Left ventricle myocardium superior (tissue), 1 donor: ENCODE measurements at places on chromosomes 7 and 10.

GRCh38 chr10:48896756-48897440 lies 42.7 kb downstream of the LRRC18 start:
- no peak for DNase-seq

DNA sequence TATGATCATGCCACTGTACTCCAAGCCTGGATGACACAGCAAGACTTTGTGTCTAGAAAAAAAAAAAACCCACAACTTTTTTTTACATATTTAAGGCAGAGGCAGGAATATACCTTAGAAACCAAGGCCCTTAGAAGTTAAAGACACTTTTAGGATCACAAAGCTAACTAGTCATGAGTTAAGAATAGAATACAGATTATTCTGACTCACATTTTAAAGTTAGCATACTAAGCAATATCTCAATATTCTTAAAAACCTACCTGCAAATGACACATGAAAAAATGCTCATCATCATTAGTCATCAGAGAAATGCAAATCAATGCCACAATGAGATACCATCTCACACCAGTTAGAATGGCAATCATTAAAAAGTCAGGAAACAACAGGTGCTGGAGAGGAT lies 177.7 kb downstream of the CHCHD3 start:
- no peak for DNase-seq

DNA sequence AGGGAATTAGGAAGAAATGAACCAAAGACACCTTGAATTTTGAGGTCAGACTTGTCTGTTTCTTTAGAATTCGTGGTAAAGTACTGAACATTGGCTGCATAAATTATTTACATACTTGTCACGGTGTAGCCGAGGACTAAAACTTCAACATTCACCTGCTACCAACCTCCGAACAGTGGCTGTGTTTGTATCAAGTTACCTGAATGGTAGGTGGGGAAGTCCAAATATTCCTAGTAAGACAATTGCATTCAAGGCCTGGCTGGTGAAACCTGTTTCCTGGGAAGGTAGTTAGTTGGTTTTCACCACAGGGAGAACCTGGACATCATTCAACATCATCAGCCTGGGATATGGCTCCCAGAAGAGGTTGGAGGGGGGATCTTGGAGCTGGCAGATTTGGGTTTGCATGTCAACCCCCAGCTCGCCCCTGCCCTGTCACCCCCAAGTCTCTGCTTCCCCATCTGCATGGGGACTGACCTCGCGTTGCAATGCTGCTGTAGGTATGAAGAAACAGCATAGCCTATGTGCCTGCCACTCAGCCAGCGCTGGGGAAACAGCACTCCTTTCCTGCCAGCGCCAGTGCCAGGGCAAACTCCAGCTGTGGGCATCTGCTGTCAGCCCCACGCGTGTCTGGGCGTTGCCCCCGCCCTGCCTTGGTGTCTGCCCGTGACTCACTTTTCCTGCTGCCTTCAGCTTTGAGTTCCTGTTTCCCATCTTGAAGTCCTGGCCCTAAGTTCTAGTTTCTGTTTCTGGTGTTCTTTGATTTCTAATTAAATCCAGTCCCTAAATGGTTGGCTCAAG lies 12.7 kb upstream of the LARP4B start:
- DNase-seq = peak; percentile 77

GRCh38 chr10:20888620-20889330 lies 8.3 kb downstream of the NEBL start:
- DNase-seq = no peak

DNA sequence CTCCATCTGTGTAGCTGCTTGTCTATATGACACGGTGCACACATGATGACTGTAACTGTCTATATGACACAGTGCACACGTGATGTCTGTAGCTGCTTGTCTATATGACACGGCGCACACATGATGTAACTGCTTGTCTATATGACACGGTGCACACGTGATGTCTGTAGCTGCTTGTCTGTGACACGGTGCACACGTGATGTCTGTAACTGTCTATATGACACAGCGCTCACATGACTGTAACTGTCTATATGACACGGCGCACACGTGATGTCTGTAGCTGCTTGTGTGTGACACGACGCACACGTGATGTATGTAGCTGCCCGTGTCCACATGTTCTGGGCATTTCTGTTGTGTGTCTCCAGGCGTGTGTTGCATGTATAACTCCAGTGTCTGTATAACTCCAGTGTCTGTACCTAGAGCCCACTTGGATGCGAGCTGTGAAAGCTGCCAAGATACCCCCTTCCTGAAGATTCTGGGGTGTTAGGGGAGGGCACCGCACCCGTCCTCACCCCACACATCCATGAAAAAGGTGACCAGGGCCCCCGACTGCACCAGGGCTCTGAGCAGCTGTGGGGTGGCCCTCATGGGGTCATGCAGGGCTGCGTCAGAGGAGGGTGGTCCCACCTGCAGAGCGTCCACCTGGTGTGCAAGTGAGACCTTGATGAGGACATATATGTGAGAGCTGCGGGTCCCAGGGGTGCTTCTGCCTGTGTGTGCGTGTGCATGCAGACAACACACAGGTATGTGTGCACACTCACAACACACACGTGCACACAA lies 137.9 kb downstream of the ELFN1 start:
- no peak for DNase-seq

- no peak for DNase-seq
These were observed 149.7 kb downstream of the PAXIP1 start for GRCh38 chr7:154853063-154853726.

GRCh38 chr7:50860598-50860997 lies 77.9 kb upstream of the GRB10 start:
- DNase-seq = no peak

DNA sequence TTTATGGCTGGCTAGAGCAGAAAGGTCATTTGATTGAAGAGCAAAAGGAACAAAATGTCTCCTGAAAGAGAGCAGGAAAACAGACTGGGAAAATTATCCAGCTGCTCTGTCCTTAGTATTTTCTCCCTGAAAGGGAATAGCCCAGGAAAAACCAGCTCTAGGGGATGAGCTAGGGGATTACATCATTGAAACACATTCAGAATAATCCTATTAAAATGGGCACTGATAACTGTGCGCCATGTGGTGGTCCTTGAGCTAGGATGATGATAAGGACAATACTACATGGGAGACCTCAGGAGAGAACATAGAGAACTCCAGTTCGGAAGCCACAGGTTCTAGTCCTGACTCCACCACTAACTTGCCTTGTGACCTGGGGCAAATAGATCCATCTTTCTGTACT lies 873.8 kb downstream of the TYW1 start:
- no peak for DNase-seq

- no peak for DNase-seq
These were observed 178.0 kb downstream of the RNF216 start for GRCh38 chr7:5603241-5604140.

DNA sequence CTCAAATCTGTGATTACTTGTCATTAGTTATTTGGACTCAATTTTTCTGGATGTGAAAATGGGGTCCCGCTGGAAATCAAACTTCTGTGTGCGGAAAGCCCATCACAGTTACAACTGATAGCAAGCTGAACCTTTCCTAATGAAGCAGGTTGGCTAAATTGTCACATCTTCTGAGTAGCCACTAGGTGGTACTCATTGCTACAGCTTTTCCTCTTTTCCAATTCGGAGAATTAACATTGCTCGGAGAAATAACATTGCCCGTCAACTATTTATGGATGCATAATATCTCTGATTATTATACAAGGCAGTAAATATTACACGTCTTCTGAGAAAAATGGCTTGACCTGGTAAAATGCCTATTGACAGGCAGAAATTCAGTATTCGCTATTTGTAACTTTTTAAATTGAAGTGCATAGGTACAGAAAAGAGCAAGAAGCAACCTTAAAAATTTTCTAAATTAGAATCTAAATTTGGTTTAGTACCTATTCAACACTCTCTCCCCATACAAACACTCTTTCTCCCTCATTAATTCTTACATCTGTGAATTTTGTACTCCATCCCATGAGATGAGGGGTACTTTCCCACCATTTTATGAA lies 17.3 kb upstream of the BLOC1S2 start:
- DNase-seq = no peak

DNA sequence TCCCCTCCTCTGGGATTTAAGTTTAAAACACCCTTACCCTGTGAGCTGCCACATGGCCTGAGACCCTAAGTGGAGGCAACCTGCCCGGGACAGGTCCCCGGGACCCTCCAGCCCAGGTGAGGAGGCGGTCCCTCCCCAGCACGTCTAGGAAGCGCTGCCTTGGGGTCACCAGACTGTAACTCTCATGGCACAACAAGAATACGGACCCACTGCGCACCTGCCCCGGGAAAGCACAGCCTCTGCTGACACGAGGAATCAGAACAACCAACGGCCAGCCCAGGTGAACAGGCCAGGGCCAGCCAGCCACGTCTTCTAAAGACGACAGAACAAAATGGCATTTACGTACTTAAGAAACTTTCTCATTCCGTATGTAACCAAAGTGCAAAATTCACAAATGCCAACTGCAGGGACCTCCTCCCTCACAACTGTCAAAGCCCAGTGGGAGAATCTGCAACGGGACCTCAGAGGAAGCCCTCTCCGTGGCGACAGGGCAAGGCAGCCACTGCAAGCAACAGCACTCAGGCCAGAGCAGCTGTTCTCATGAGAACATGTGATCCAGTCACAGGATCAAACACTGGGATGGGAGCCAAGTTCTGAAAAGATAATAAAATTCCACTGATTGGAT lies 208.4 kb downstream of the DIP2C start:
- no peak for DNase-seq

GRCh38 chr7:128351296-128352152 lies 7.8 kb upstream of the RBM28 start:
- peak; percentile 50 for DNase-seq

DNA sequence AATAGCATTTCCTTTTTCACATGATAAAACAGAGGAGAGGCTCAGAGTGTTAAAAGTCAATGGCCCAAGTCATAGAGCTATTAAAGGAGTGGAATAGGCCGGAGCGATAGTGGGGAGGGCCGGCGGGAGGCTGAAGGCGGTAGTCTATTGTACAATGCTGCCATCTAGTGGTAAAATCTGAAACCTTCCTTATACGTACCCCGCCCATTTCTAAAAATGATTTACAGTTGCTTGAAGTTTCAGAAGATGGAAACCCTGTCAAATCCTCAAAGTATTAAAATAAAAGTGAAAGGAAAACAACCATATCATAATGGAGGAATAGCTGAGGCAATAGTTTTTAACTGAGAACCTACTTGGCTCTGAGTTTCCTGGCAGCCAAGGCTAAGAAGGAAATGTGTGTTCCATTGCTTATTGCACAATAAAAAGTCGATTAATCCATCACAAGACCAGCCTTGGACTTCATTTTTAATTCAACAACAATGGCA lies 209.1 kb downstream of the CCSER2 start:
- DNase-seq = peak; percentile 66

GRCh38 chr7:39621261-39621660 lies 2.1 kb upstream of the RALA start:
- DNase-seq = no peak

DNA sequence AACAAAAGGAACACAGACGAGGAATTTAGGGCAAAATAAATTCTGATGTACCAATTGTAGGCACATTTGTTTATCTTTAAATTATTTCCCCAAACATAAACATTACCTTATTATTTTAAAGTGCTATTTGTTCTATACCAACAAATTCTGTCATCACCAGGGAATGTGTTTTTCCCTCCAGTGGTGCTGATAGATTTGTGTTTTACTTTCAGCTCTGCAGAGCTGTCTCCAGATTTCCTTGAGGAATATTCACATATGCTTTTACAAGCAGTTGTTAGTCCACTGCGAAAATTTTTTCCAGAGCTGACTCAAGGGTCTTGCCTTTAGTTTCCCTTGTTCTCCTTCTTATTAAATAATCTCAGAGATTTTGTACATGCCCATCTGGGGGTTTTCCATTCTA lies 362.8 kb downstream of the PHF14 start:
- no peak for DNase-seq

DNA sequence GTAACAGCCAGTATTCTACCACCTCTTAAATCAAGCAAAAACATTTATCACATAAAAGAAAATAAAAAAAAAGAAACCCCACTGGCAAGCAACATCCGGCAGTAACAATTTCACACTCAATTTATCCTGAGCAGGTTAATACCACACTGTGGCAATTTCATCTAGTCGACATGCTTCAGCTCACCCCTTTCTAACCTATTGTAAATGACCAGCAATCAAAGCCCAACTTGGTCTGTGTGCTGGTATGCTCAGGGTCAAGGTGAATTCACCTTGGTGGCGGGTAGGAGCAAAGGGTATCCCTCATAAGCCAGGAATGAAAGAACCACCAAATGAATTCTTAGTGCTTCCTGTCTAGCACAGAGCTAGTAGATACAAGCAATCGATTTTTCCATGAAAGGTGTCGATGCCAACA lies 109.1 kb upstream of the AFAP1L2 start:
- DNase-seq = no peak

GRCh38 chr10:34824870-34825269 lies 9.8 kb upstream of the PARD3 start:
- DNase-seq = peak; percentile 33

- peak; percentile 31 for DNase-seq
These were observed 62.5 kb downstream of the PWWP2B start for GRCh38 chr10:132459301-132460003.

DNA sequence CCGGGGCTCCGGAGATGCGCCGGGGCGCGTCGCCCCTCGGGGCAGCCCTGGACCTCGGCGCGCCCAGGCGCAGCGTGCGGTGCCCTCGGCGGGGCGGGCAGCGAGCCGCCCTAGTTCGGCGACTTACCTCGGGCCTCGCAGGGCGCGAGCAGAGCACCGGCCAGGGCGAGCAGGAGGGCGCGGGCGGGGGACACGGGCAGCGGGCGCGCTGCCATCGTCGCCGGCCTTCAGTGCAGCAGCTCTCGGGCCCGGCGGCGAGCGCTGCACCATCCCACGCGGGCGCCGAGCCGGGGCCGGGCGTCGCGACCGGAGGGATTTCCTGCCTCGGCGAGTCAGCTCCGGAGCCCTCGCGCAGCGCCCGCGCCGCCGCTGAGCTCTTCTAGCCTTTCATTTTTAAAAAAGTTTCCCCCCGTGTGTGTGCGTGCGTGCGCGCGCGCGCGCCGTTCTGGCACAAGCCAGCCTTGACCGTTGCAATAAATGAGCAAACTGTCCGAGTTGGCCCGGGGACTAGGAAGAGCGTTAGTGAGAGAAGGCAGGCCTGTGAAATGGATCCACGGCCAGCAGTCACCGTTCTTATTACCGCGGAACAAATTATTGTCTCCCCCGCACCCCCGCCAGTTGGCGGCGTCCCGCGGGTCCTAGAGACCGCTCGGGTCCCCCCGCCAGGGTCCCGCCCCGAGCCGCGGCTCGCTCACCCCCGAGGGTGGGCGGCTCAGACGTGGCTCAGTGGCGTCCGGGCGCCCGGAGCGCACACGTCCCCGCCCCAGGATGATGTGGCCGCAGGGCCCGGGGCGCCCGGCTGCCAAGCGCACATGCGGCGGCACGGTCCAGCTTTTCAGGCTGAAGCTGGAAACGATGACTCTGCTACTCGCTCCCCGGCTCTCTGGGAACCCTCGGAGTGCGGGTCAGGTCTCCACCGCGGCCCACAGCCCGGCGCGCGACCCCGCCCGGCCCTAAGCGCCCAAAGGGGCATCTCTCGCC lies at the start of gene ADAM12:
Gene ADAM12, minus strand, starts transcription at position 547 of the 981 bp plus-strand sequence. Its CDS starts 332 bp downstream, at position 215.
- peak; percentile 69 for DNase-seq

DNA sequence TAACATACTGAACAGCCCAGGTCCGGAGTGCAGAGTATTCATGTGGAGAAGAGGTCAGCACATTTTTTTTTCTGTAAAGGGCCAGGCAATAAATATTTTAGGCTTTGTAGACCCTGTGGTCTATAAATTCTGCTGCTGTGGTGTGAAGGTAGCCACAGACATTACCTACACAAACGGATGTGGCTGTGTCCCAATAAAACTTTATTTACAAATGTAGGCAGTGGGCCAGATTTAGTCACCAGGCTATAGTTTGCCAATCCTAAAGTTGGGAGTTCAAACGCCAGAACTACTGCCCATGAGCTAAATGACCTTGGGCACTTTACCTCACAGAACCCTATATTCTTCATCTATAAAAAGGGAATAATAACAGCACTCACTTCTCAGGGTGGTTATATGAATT lies 13.4 kb downstream of the FAM53B start:
- no peak for DNase-seq

- DNase-seq = no peak
These were observed 5.4 kb downstream of the RAB11FIP2 start for GRCh38 chr10:118041316-118041715.
